GM23338 (cell line): ENCODE measurements at places on chromosomes 16 and 17. TPM values are rescaled to one million over a fixed set of nuclear protein-coding genes. Genes with fewer than 3 reads are reported as not detected.

CDH3 gene
- 197 and 210 TPM in 2 replicates for total RNA-seq

NOG gene
- total RNA-seq = 0.66 and 0.89 TPM in 2 replicates

GRCh38 chr16:19400711-19401110, 17.0 kb upstream of the TMC5 start:
- peak; percentile 48 for DNase-seq

GRCh38 chr17:74532115-74532514, 840 bp upstream of the CD300LB start:
- peak; percentile 86 for DNase-seq

DNA sequence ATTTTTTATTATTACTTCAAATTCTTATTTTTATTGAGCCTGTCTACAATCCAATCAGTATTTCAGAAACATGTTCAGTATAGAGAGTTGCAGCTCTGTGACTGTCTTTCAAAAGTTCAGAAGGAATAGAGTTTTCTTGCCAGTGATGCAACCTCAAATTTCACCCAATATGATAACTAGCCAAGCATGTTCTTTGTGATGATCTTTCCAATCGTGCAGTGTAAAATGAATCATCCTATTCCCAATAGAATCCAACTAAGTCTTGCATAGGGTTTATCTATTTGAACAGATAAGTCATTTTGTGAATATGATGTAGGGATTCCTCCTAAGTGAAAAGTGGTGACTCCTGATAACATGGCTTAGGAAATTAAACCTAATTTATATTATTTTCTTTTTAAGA, 937.8 kb downstream of the KCNJ2 start:
- no peak for DNase-seq

GRCh38 chr17:51857052-51857597, 301.4 kb downstream of the CA10 start:
- DNase-seq = peak; percentile 69

GRCh38 chr17:27343294-27343693, 49.4 kb downstream of the WSB1 start:
- no peak for DNase-seq

GRCh38 chr17:77909236-77909635, 49.3 kb upstream of the TNRC6C start:
- no peak for DNase-seq

TLCD1 gene
- 16.9 and 26.5 TPM in 2 replicates for total RNA-seq

GRCh38 chr17:29216856-29217255, 29.8 kb upstream of the CRYBA1 start:
- DNase-seq = no peak

DNA sequence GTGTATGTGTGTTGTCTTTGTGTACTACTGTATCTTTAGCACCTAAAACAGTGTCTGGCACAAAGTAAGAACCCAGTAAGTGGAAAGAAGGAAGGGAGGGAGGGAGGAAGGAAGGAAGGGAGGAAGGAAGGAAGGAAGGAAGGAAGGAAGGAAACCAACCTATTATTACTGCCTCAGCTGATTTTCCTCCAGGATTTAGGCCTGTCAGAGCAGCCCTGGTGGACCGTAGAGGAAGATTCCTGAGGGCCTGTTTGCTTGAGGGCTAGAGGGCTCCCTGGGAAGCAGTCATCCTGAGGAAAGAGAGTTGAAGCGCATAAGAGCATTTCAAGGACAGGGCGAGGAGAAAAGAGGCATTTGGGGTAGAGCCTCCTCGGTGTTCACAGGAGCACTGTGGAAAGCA, 61.5 kb downstream of the WSB1 start:
- no peak for DNase-seq

DNA sequence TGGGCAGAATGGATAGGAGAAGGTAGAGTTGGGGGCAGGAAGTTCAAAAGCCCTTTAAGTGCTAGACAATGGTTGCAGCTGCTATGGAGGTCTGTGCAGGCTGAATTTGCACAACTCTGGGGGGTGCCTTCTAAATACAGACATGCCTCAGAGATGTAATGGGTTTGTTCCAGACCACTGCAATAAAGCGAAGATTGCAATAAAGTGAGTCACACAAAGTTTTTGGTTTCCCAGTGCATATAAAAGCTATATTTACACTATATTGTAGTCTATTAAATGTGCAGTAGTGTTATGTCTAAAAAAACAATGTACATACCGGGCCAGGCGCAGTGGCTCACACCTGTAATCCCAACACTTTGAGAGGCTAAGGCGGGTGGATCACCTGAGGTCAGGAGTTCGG, 60.5 kb upstream of the MYOCD start:
- no peak for DNase-seq

FADS6 gene
- total RNA-seq = 0.73 and 1.6 TPM in 2 replicates

GRCh38 chr17:80664217-80664790, 119.7 kb downstream of the RPTOR start:
- DNase-seq = no peak

ADPRM gene
- 4.8 and 8.8 TPM in 2 replicates for total RNA-seq

- no peak for DNase-seq
Measured at GRCh38 chr17:42989141-42989540, 8.8 kb downstream of the RUNDC1 start.
